ENCODE measurements at places on chromosomes 5 and 9.
A peak's percentile ranks its signal among the peaks of the same experiment; 100 is the strongest.

GRCh38 chr9:134487066-134487710 is 154.4 kb upstream of the COL5A1 start:
- DNase-seq = no peak

DNA sequence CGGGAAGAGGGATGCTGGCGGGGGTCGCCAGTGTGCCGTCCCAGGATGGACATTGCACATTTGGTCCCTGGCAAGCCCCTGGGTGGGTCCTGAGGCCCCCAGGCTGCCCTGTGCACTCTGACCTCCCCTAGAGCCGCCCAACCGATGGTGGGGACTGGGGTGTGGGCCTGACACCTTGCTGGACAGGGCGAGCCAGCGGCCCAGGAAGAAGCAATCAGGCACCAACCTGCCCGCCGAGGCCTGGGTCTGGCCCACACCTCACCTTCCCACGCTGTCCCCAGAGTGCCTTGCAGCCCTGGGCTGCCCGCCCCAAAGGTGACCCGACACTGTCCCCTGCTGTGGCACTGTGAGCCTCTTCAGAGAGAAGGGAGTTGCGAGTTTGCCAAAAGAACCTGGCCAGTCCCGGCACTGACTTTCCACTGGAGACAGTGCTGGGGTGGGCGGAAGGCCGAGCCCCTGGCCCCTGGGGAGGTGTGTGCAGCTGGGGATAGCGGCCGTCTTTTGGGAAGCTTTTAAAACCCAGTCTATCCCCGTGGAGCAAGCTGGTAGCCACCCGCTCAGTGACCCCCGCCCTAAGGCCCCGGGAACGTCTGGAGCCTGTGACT is 12.0 kb upstream of the NRARP start:
- DNase-seq = no peak

DNA sequence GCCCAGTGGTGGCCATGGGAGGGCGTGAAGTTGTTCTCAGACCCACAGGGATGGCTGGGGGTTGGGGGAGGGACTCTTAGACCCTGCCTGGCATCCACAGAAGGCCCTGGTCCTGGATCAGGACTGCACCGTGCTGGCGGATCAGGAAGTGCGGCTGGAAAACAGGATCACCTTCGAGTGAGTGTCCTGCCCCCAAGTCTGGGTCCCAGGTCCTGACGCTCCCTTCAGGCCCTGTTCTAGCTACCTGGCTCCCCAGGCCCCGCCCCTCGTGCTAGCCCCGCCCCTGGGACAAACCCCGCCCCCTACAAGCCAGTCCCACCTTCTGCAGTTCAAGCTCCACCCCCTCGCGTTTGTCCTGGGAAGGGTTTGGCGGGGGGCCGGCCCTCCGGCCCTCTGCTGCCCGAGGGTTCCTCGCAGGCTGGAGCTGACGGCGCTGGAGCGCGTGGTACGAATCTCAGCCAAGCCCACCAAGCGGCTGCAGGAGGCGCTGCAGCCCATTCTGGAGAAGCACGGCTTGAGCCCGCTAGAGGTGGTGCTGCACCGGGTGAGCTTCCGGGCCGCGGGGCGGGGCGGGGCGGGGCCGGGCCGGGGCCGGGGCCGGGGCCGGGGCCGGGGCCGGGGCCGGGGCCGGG is 12.9 kb downstream of the RGS14 start:
- DNase-seq = peak; percentile 80

- DNase-seq = no peak
These were observed 124.9 kb downstream of the MRPS30 start for GRCh38 chr5:44933686-44934085.

GRCh38 chr9:27193886-27194285 is 84.9 kb downstream of the TEK start:
- DNase-seq = no peak

GRCh38 chr5:139638736-139639618 is 9.2 kb upstream of the CXXC5 start:
- DNase-seq = no peak

DNA sequence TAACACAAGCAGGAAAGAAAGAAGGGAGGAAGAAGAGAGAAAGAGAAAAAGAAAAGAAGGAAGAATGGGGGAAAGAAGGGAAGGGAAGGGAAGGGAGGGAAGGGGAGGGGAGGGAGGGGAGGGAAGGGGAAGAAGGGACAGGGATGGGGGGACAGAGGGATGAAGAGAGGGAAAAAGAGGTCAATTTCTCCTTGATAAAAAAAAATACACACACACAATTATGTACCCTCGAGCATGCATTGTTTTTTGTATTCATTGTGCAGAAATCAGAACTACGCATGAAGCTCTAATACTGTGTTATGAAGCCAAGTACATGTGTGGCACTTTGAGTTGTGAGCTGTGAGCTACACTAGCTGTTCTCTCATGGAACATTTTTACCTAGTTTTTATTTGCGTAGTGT is 274.9 kb upstream of the CDH18 start:
- DNase-seq = no peak

DNA sequence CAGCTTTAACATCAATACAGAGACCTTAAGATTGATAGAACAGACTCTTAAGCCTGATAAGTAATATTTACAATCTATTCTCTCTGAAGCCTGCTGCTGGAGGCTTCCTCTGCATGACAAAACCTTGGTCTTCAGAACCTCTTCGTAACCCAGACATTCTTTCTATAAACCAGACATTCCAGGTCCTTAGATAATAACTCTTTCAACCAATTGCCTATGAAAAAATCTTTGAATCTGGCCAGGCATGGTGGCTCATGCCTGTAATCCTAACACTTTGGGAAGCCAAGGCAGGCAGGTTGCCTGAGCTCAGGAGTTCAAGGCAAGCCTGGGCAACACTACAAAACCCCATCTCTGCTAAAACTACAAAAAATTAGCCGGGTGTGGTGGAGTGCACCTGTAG is 327.8 kb downstream of the ENC1 start:
- DNase-seq = no peak

All from ELR (cell line).